ENCODE measurements at places on chromosomes 3 and 15. TPM values are rescaled to one million over a fixed set of nuclear protein-coding genes. Genes with fewer than 3 reads are reported as not detected.

The COL6A6 gene
- total RNA-seq = 0.25 TPM

GRCh38 chr15:68425428-68426060, 6.4 kb downstream of the ITGA11 start:
- peaks cover 19% of the 10 kb centered on the region for H3K27me3 ChIP-seq
- H3K4me3 ChIP-seq = no peak overlapping the region
- H3K36me3 ChIP-seq = peaks cover 5% of the 10 kb centered on the region
- no peak overlapping the region for H3K27ac ChIP-seq
- peaks cover 3% of the 10 kb centered on the region for H3K4me1 ChIP-seq
- DNase-seq = no peak

GRCh38 chr3:111903067-111903511, 44.0 kb downstream of the PHLDB2 start:
- peaks cover 14% of the 10 kb centered on the region for H3K36me3 ChIP-seq
- H3K4me1 ChIP-seq = peaks cover 4% of the 10 kb centered on the region
- no peak overlapping the region for H3K4me3 ChIP-seq
- no peak overlapping the region for H3K27ac ChIP-seq
- H3K27me3 ChIP-seq = peaks cover 1% of the 10 kb centered on the region

- peaks cover 11% of the 10 kb centered on the region for H3K27me3 ChIP-seq
- no peak overlapping the region for H3K4me3 ChIP-seq
- peaks cover 11% of the 10 kb centered on the region for H3K4me1 ChIP-seq
- DNase-seq = no peak
Measured at GRCh38 chr3:126988451-126989021, 5.6 kb downstream of the PLXNA1 start.

The PRTG gene
- 19.4 TPM for total RNA-seq

DNA sequence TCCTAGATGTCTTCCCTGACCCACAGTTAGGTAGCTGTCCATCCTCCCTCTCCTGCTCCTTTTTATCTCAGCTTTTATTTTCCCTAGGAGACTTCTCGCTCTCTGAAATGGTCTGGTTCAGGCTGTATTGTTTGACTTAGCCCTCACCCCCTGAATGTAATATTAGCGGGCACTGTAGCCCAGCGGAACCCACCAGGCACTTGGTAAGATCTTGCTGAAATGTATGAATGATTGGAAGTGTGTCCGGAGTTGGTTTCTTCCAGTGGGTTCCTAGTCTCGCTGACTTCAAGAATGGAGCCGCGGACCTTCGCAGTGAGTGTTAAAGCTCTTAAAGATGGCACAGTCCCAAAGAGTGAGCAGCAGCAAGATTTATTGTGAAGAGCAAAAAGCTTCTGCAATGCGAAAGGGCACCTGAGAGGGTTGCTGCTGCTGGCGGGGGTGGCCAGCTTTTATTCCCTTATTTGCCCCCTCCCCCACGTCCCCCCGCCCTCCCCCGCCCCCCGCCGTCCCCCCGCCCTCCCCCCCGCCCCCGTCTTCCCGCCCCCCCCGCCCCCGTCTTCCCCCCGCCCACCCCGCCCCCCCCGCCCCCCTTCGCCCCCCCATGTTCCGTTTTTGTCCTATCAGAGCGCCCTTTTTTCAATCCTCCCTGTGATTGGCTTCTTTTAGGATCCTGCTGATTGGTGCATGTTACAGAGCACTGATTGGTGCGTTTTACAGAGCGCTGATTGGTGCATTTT, 694 bp upstream of the EEFSEC start:
- peaks cover 8% of the 10 kb centered on the region for H3K27me3 ChIP-seq
- peak overlapping the region; percentile 85 for H3K4me3 ChIP-seq
- no peak overlapping the region for H3K27ac ChIP-seq
- no peak for DNase-seq
- peaks cover 2% of the 10 kb centered on the region for H3K4me1 ChIP-seq

GRCh38 chr15:41323611-41324010, 8.8 kb downstream of the OIP5 start:
- peaks cover 3% of the 10 kb centered on the region for H3K27me3 ChIP-seq
- no peaks in the 10 kb centered on the region for H3K4me1 ChIP-seq
- H3K36me3 ChIP-seq = peaks cover 8% of the 10 kb centered on the region
- DNase-seq = no peak
- no peak overlapping the region for H3K27ac ChIP-seq
- H3K4me3 ChIP-seq = no peak overlapping the region

- DNase-seq = no peak
- no peaks in the 10 kb centered on the region for H3K4me1 ChIP-seq
- no peak overlapping the region for H3K4me3 ChIP-seq
- peaks cover 3% of the 10 kb centered on the region for H3K27me3 ChIP-seq
- no peaks in the 10 kb centered on the region for H3K36me3 ChIP-seq
Measured at GRCh38 chr3:122533480-122533879, 18.7 kb upstream of the KPNA1 start.

DNA sequence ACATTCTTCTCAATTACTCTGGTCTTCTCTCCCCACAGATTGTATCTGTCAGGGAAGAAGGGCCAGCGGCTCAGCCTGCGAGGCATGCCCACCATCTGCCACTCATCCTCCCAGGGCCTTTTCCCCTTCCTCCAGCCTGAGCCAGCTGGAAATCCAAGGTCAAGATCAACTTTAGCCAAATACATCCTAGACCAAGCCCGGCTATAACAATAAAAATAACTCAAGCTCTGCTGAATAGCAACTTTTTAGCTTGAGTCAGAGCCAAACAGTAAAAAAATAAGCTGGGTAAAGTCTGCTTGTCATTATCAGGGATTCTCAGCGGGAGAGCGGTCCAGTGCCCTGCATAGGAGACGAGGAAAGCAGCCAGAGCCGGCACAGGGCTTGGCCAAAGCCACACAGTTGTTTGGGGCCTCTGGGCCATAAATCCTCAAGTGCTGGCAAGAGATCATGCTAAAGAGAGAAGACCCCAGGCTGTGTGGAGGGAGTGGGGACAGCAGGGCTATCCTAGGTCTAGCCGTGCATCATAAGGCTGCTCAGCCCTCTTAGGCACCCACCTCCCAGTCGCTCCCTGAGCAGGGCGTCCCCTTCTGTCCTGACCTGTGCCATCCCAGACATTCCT, 76.2 kb upstream of the HERC1 start:
- peak overlapping the region; percentile 89 for H3K27ac ChIP-seq
- peaks cover 4% of the 10 kb centered on the region for H3K27me3 ChIP-seq
